ENCODE measurements at places on chromosomes 2 and 18. TPM values are rescaled to one million over a fixed set of nuclear protein-coding genes. Genes with fewer than 3 reads are reported as not detected.

The MAPK4 gene
- not detected for total RNA-seq

DNA sequence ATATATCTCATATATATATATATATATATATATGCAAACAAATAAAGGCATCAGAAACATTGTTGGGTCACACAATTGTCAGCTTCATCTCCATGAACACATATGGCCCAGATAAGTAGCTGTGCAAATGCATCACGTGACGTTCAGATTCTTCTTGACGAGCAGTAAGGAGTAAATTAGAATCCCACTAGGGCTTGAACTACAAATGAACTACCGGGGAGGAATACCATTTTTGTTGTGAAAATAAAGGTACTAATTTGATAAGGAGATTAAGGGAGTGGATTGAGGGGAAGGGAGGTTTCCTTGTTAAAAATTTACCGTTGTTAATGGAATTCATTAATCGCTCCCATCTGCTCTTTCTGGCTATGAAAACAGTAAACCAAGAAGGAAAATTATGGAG lies 186.5 kb upstream of the COPS8 start:
- DNase-seq: no peak
- H3K36me3 ChIP-seq: no peaks in the 10 kb centered on the region
- no peak overlapping the region for H3K27ac ChIP-seq
- H3K4me3 ChIP-seq: no peak overlapping the region

DNA sequence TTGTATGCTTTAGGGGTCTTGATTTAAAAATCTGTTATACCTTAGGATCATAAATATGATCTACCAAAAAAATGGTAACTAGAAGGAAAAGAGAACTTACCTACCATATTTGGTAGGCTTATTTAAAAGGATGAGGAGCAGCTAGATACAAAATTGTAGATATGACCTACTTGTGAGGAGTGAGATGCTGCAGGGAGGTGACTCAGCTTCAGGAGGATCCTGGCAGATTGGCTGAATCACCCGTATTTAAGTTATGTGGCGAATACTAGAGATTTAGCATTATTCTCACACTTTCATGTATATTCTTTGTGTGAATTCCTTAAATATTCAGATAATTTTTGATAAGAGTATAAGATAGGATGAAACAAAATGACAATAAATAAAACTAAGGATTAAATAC lies 657.3 kb upstream of the LINC00305 start:
- no peak overlapping the region for H3K27ac ChIP-seq
- H3K27me3 ChIP-seq: no peaks in the 10 kb centered on the region
- H3K4me3 ChIP-seq: no peak overlapping the region
- H3K36me3 ChIP-seq: no peaks in the 10 kb centered on the region
- DNase-seq: no peak
- H3K4me1 ChIP-seq: no peaks in the 10 kb centered on the region

The ELOA2 gene
- not detected for total RNA-seq

- peaks cover 71% of the 10 kb centered on the region for H3K36me3 ChIP-seq
- no peaks in the 10 kb centered on the region for H3K27me3 ChIP-seq
- H3K4me1 ChIP-seq: peaks cover 99% of the 10 kb centered on the region
These were observed 6.6 kb downstream of the PSD4 start for GRCh38 chr2:113180131-113180946.

The ITGB6 gene
- total RNA-seq: not detected

GRCh38 chr18:49305688-49306336 lies 154.6 kb downstream of the DYM start:
- H3K4me1 ChIP-seq: no peaks in the 10 kb centered on the region
- peaks cover 7% of the 10 kb centered on the region for H3K36me3 ChIP-seq
- no peak overlapping the region for H3K27ac ChIP-seq
- H3K4me3 ChIP-seq: no peak overlapping the region
- no peak for DNase-seq
- no peaks in the 10 kb centered on the region for H3K27me3 ChIP-seq

- H3K36me3 ChIP-seq: no peaks in the 10 kb centered on the region
- no peaks in the 10 kb centered on the region for H3K4me1 ChIP-seq
- DNase-seq: peak; percentile 52
- no peak overlapping the region for H3K4me3 ChIP-seq
These were observed 136.1 kb downstream of the ICOS start for GRCh38 chr2:204072443-204073324.

DNA sequence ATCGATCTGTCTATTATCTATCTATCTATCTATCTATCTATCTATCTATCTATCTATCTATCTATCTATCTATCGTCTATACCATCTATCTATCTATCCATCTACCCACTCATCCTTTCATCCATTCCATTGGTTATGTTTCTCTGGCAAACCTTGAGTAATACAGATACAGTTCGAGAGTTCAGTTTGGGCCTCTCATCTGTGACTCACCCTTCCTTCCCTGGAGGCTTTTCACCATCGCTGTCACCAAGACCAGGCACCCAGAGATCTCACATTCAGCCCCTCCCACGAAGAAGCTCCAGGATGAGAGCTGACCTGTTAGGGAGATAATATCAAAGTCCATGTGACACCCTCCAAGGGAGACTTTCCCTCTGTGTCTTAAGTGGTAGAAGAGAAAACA lies 164.1 kb upstream of the CELF4 start:
- H3K4me3 ChIP-seq: no peak overlapping the region
- H3K27me3 ChIP-seq: no peaks in the 10 kb centered on the region
- H3K4me1 ChIP-seq: no peaks in the 10 kb centered on the region
- no peaks in the 10 kb centered on the region for H3K36me3 ChIP-seq
- DNase-seq: no peak
- H3K27ac ChIP-seq: no peak overlapping the region

DNA sequence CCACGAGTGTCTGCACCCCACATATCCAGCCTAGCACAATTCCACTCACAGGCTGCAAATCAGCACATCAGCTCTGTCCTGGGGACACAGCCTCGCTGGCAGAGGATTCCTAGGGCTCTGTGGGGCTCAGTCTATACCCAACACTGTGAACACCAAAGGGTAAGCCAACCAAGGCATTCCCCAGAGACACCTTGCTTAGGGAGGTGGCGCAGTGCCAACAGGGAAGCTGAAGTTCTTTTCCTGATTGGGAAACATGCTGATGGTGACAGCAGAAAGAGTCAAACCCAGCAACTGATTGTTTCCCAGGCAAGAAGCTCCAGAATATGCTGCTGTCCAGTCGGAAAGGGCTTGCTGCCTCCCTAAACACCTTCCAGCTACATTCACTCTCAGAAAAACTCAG lies 55.8 kb downstream of the TTC32 start:
- H3K4me3 ChIP-seq: no peak overlapping the region
- H3K36me3 ChIP-seq: no peaks in the 10 kb centered on the region
- H3K27ac ChIP-seq: no peak overlapping the region
- H3K4me1 ChIP-seq: no peaks in the 10 kb centered on the region
- H3K27me3 ChIP-seq: no peaks in the 10 kb centered on the region
- no peak for DNase-seq

DNA sequence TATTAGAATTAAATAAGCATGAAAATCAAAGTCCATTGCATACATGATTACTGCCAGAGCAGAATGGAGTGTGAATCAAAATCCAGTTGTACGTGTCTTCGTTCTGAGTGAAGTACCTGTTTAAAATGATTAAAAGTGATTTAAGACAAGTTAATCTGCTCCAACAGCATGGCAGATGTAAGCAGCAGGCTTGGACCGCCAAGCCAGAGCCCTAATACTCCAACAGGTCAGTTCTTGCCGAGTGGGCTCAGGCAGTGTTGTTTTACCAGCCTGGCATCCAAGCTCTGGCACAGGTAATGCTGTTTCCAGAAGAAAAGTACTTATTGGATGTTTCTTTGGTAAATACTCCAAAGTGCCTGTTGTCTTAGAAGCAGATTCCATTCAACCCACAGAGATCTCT lies 171.4 kb upstream of the EPAS1 start:
- H3K27me3 ChIP-seq: no peaks in the 10 kb centered on the region
- no peaks in the 10 kb centered on the region for H3K36me3 ChIP-seq
- no peak overlapping the region for H3K4me3 ChIP-seq
- H3K27ac ChIP-seq: no peak overlapping the region

DNA sequence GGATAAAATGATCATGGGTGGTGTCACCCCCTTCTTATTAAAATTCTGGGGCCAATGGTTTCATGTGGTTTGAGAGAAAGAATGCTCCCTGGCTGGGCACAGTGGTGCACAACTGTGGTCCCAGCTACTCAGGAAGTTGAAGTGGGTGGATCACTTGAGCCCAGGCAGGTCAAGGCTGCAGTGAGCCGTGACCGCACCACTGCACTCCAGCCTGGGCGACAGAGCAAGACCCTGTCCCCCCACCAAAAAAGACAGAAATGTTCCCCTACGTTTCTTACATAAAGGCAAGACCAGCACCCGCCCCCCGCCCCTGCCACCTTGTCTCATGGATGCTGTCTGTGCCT lies 53.0 kb upstream of the ID2 start:
- no peak for DNase-seq
- no peak overlapping the region for H3K4me3 ChIP-seq
- no peak overlapping the region for H3K27ac ChIP-seq
- no peaks in the 10 kb centered on the region for H3K27me3 ChIP-seq

The RAB3GAP1 gene
- total RNA-seq: 35.4 TPM

DNA sequence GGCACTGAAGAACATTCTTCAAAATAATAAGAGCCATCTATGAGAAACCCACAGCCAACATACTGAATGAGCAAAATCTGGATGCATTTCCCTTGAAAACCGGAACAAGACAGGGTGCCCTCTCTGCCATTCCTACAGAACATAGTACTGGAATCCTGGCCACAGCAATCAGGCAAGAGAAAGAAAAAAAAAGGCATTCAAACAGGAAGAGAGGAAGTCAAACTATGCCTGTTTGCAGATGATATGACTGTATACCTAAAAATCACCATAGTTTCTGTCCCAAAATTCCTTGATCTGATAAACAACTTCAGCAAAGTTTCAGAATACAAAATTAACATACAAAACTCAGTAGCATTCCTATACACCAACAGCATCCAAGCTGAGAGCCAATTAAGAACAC lies 119.5 kb upstream of the PARD3B start:
- H3K27me3 ChIP-seq: no peaks in the 10 kb centered on the region
- H3K4me1 ChIP-seq: no peaks in the 10 kb centered on the region
- no peak overlapping the region for H3K4me3 ChIP-seq
- no peak for DNase-seq
- H3K36me3 ChIP-seq: no peaks in the 10 kb centered on the region

GRCh38 chr18:78245451-78245850 lies 734.2 kb upstream of the SALL3 start:
- H3K4me3 ChIP-seq: no peak overlapping the region
- H3K27me3 ChIP-seq: peaks cover 7% of the 10 kb centered on the region
- no peak overlapping the region for H3K27ac ChIP-seq

DNA sequence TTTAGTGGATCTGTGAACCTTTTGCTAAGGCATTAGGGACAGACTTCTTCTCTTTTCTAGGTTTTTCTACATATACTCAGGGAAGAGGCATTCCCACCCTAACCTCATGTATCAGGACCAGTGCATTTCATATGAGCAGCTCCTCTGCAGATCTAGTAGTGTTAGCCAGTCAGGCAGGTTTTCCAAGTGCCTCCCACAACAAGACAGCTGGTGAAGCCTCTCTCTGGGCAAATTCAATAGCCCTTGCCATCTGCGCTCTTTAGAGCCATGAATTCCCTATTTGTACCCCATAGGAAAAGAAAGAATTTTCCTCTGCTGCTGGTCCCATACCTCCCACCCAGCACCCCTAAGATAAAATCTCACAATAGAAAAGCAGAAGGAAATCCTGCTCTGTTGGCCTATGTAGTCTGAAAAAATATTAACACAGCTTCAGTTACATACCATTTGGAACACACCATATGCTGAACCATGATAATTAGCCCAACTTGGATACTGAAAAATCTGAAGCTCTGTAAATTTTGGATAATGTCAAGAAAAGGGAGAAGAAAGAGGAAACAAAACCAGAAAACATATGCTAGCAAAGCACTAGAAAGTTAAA lies 1354.6 kb upstream of the NRXN1 start:
- no peak overlapping the region for H3K27ac ChIP-seq
- H3K36me3 ChIP-seq: no peaks in the 10 kb centered on the region
- DNase-seq: no peak
- H3K4me1 ChIP-seq: no peaks in the 10 kb centered on the region

DNA sequence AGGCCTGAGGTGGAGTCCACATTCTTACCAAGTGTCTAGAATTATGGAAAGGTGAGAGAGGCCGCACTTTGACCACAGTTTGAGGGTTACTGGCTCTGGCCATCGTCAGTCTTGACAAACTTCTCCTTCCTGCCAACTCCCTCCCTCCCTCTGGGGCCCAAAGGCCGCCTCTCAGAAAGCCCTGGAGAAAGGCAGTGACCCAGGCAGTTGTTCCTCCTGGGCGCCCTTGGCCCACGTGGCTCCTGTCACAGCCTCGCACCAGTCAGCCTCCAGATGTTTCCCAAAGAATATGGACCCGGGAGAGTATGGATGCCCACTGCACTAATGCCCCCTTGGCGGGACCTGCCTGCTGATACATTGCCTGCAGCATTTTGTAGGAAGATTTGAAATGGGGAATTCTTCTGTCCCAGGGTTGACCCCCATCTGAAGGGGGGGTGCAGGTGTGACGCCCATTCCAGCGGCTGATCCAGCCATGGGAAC lies 61.7 kb downstream of the ASB1 start:
- H3K4me3 ChIP-seq: no peak overlapping the region
- peaks cover 7% of the 10 kb centered on the region for H3K4me1 ChIP-seq
- no peak overlapping the region for H3K27ac ChIP-seq
- no peaks in the 10 kb centered on the region for H3K27me3 ChIP-seq
- DNase-seq: no peak

GRCh38 chr2:209640358-209640757 lies 131.3 kb upstream of the UNC80 start:
- no peak overlapping the region for H3K4me3 ChIP-seq
- H3K27ac ChIP-seq: no peak overlapping the region
- H3K27me3 ChIP-seq: no peaks in the 10 kb centered on the region

The MYOM1 gene
- total RNA-seq: 7.0 TPM

DNA sequence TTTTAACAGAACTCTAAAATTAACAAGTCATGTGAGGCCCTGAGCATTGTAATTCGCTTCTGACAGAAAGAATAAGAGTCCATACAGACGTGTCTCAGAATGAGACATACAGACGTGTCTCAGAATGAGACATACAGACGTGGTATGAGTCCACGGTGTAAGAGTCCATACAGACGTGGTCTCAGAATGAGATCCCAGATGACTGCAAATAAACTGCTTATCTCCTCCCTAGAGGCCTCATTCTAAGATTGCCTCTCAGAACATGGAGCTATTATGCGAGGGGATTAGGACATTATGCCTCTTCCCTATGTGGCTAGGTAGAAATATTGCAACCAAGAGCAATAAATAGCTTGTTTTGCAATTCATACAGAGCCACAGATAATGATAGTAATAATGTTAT lies 63.9 kb downstream of the NEB start:
- no peaks in the 10 kb centered on the region for H3K27me3 ChIP-seq
- H3K27ac ChIP-seq: no peak overlapping the region
- no peak overlapping the region for H3K4me3 ChIP-seq
- no peaks in the 10 kb centered on the region for H3K36me3 ChIP-seq
- DNase-seq: no peak

DNA sequence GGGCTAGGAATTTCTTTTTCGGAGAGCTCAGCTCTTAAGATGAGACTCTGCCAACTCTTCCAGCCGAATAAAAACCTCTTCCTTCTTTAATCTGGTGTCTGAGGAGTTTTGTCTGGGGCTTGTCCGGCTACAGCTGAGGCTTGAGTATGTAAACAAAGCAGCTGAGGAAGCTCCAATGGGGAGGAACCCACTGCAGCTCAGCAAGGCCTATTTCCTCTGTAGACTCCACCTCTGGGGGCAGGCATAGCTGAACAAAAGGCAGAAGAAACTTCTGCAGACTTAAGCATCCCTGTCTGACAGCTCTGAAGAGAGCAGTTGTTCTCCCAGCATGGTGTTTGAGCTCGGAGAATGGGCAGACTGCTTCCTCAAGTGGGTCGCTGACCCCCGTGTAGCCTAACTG lies 838.7 kb downstream of the CCDC85A start:
- no peak overlapping the region for H3K27ac ChIP-seq
- no peak overlapping the region for H3K4me3 ChIP-seq
- no peaks in the 10 kb centered on the region for H3K36me3 ChIP-seq
- no peaks in the 10 kb centered on the region for H3K27me3 ChIP-seq
